ENCODE measurements at places on chromosomes 7 and 10.

DNA sequence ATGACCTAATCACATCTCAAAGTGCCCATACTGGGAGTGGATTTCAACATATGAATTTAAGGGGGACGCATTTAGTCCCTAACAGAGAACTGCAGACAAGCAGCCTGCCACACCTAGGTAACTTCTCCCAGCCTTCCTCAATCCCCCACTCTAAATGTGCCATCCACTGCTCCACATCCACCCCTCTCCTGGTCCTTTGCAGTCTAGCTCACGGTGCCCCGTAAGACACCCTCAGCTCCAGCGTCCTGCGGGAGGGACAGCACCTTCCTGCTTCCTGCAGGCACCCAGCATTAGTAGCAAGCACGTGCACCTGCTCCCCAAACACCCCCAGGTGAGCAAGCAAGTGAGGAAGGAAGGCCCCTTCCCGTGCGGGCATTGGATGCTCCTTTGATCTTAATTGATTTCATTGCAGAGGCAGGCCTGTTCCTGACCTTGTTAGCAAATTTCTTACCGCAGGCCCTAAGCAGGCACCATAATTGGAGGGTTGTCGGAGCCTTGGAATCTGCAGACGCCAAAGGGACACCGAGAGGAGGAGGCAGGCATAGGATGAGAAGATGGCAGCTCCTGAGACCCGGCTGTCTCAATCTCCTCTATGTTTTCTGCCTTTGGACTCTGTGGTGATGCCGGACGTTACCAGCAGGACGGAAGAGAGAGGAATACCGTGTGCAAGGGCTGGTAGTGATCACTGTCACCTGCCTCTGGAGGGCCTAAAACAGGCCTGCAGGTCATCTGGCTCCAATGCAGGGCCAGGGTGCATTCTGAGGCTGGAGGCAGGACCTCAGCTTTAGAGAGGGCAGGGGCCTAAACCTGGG is 75.8 kb upstream of the CHST15 start:
- DNase-seq, result no peak

DNA sequence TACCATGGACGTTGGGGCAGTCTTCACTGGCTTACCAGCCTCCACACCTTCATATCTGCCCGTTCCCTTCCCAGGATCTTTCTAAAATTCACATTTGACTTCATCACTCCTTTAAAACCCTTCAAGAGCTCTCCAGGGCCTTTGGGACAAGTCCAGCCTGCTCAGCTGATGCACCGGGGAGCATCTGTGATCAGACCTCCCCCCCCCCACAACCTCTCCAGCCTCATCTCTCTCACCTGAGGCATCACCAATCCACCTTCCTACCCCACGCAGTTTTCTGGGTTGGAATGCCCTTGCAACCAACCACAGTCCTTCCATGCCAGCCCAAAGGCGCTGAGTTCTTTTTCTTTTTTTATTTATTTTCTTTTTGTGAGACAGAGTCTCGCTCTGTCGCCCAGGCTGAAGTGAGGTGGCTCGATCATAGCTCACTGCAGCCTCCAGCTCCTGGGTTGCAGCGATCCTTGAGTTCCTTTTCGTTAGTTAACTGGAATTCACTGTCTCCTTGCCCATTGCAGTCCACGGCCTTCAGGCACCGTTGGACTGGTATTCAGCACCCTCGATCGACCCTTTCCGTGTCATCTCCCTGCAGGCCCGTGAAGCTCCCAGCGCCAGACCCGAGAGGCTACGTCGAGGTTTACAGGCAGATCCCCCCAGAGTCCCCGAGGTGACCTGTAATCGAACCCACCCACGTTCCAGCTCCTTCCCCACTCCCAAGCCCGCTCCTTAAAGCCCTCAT is 654 bp downstream of the ALKBH4 start:
- DNase-seq, result no peak

- DNase-seq, result no peak
Measured at GRCh38 chr10:42997151-42997848, 79.6 kb upstream of the RET start.

GRCh38 chr7:133344275-133344674 is 91.4 kb downstream of the EXOC4 start:
- no peak for DNase-seq

DNA sequence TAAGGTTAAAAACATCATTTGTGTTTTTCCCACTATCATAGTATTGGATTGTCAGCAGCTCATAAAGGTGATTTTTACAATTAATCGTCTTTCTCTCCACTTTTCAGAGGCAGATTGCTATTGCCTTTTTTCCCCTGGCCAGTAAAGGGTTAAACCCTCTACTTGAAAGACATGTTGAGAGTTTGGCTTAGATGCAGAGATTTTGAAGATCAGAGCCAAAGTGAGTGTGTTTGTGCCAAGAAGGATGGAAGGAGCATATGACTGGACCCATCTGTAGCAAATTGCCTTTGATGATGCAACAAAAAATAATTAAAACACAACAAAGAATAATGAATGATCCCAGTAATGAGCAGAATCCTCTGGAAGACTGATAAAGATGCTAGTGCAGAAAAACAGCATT is 373.1 kb downstream of the MALRD1 start:
- DNase-seq, result no peak

DNA sequence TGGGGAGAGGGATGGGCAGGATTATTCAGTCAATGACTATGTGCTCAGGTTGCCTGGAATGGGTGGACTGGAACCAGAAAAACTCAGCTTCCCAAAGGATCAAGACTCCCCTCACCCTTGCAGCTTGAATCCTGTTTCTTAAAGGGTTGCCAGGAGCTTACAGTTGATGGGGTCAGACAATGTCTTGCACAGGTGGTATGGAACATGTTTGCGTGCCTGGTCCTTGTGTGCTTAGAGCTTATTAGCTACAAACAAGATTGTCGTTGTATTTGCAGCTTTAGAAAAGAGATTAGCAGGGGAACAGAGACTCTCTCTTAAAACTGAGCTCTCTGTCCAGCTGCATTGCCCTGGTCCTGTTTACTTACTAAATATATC is 56.9 kb downstream of the PRR15 start:
- no peak for DNase-seq

GRCh38 chr10:128116851-128117615 is 9.2 kb downstream of the MKI67 start:
- DNase-seq, result no peak

- DNase-seq, result no peak
Measured at GRCh38 chr7:15781944-15782343, 95.5 kb upstream of the MEOX2 start.

DNA sequence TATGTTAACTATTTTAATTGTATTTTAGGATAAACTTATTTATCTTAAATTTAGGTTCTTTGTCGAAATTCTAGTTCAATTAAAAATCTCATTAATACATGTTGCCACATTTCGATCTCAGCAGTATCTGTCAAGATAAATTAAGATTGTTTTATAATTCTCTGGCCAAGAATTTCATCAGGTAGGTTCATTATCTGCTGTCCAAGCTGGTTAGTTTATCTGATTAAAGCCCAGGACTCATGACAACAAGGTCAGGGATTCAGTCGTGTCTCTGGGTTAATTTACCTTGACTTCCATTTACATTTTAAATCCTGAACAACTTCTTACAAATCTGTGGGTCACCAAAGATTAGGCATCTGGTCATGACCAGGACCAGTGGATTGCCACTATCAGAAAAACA is 7.6 kb downstream of the STEAP4 start:
- no peak for DNase-seq

All from stimulated activated naive B cell treated with anti-CD40 and anti-IgM and Interleukin-4, amounts not matched to agents 10 μg/mL and 1 μg/mL and 100 μg/mL, for 72 hours (primary cell).